Choroid plexus epithelial cell (primary cell): ENCODE measurements at places on chromosomes 2 and 18.
A peak's percentile ranks its signal among the peaks of the same experiment; 100 is the strongest.

- peak; percentile 85 for DNase-seq
Measured at GRCh38 chr2:20494241-20494640, 47.4 kb downstream of the RHOB start.

GRCh38 chr2:88307817-88308216 is 137.7 kb downstream of the THNSL2 start:
- DNase-seq, result peak; percentile 10

- DNase-seq, result peak; percentile 83
Measured at GRCh38 chr2:178522950-178523595, 42.8 kb downstream of the PLEKHA3 start.

DNA sequence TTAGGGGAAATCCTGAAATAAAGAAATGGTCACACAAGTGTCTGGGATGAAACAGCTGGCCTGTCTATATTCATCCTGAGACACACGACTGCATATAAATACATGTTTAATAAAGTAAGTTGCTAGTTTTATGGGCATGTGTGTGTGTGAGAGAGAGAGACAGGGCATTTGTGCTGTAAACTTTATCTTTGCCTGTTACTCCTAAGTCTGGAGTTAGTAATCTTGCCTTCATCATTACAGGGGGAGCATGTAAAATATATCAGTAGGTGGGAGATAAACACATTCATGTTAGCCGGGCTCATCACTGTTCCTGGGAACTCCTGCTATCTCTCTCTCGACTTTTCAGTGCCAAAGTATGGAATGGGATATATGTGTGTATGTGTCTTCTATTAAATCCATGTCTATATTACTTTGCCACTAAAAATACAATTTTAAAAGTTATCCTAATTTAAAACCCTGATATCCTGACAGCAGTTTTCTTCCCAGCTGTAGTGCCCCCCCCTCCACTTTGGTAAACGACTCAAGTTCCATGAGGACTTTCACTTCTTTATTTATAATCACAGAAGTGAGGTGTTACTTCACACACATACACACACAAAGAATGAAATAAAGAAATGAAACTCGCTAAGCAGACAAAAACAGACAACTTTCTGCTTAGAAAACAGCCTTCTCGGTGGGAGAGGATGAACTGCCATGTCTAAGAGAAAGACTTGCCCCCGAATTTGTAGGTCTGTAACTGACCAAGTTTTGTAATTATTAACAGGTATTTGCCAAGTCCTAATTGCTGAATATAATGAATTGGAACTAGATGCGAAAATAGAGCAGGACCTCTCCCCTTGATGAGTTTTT is 947 bp downstream of the ZEB2 start:
- no peak for DNase-seq

DNA sequence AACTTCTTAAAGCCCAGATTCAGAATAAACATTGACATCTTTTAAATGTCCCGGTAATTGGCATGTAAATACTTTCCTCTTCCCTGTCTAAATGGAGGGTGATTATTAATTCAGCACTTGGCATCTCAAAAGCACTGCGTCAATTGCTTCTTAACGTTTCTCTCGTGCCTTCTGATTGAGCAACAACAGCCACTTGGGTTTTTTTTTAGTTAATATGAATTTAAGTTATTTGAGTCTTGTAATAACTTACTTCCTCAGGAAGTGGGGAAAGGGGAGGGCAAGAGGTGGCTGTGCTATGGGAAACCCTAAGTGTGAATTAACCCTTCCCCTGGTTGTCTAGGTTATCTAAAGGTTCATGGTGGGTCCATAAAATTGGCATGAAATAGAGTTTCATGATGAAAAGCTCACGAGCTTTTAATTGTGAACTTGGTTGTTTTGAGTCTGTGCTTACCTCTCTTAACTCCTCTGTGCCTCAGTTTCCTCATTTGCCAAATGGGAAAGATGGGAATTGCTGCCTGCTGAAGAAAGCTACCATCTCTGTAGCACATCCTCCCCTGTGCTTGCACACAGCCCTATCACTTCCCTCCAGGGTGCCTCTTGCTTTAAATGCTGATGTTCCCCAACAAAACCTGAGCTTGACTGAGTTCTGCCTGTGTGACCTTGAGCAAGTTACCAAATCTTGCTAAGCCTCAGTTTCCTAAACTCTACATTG is 126.3 kb upstream of the BCL2L11 start:
- no peak for DNase-seq

DNA sequence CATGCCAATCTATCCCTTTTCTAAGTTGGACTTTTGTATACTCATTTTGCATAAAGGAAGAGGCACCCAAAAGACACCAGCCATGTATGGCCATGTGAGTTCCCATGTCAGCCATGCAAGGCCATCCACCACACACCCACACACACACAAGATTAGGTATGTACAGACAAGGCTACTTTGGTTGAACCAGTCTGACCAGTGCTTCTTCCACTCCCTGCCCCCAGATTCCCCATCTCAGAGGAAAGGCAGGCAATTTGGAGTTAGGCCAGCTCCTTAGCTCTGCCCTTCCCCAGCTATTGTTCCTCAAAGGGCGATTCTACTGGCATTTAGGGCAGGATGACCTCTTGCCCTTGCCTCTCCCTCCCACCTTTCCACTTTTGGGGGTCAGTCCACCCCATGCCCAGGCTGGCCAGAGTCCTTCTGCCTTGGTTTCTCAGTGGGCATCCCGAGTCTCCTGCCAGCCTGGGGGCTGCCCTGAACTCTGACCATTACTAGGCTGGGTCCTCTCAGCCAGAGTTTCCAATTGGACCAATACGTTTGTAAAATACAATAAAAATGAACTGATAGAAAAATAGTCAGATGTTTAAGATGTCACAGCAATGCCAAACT is 101.1 kb downstream of the ZBTB7C start:
- no peak for DNase-seq

- DNase-seq, result no peak
Measured at GRCh38 chr2:240401308-240401707, 34.2 kb upstream of the GPC1 start.

GRCh38 chr2:43877782-43878464 is 39.2 kb downstream of the ABCG8 start:
- peak; percentile 80 for DNase-seq
